ENCODE measurements at places on chromosomes 7 and 10.
A peak's percentile ranks its signal among the peaks of the same experiment; 100 is the strongest.

- DNase-seq: peak; percentile 30
Observed at GRCh38 chr10:129888784-129889616, 75.1 kb downstream of the EBF3 start.

- DNase-seq: no peak
Observed at GRCh38 chr7:50216626-50217025, 87.9 kb upstream of the IKZF1 start.

DNA sequence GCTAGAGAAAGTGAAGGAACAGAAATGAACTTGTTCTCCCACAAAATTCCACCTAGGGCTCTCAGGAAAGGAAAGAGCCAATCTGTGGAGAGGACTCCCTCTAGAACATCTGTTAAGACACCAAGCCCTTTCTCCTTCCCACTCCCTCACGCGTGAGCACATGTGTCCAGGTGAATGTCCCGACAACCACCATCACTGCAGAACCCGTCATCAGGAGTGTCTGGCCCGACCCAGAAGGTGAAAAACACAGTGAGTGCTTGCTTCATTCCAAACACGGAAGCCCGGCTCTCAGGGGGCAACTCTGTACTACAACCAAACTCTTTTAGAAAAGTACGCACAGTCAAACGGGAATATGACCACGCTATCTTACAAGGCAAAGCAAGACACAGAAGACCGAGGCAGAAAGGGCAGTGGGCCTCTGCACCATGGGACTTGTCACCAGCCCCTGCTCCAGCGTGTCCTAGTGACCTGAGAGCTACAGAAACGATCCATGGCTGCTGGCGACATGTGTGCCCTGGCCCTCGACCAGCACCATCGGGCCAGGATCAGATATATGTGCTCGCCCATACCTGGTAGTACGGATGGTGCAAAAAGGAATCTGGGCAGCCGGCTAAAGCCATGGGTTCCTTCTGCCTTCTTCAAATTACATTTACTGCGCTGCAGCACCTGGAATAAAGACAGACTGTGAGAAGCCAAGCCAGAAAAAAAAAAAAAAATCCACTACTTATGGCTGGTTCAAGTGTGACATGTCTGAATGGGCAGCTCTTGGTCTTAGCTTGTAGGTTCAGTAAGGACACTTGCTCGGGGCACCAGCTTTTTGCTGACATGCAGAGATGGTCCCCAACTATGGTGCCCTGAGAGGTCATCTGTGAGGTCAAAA lies 50.8 kb downstream of the GRB10 start:
- no peak for DNase-seq

- no peak for DNase-seq
Observed at GRCh38 chr10:8321990-8322389, 267.5 kb downstream of the GATA3 start.

- DNase-seq: no peak
Observed at GRCh38 chr7:55132890-55133551, 114.2 kb downstream of the EGFR start.

- DNase-seq: no peak
Observed at GRCh38 chr10:104804880-104805279, 163.8 kb downstream of the SORCS3 start.

DNA sequence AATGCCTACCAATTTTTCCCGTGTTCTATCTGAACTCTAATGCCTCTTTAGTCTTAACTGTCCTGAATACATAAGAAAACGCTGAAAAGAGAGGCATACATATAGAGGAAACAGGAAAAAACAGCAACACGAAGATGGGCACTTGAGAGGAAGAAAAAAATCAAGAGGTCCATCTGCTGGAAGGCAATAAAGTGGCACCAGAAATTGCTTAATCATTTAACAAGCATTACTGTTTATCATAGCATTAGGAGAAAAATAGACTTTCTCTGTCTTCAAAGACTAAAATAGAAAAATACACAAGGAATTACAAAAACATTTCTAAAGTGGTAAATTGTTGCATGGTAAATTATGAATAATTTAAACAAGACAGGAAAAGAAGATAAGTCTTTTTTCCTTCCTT lies 35.0 kb downstream of the NSUN6 start:
- DNase-seq: no peak

DNA sequence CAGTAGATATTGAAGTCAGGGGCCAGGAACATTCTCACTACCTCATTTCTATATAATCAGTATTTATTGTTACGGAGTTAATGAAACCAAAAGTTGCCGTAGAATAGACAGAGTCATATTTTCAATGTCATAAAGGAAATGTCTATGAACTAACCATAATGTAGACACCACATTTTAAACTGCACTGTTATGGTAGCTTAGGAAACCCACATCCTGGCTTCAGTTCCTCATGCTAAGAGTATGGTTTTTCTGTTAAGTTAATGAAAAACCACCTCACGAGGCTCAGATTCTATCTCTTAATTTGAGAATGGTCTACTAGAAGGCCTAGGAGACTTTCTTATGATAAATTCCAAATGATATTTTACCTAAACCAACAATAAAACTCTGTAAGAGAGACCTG lies 166.5 kb downstream of the TMEM26 start:
- no peak for DNase-seq

- DNase-seq: no peak
Observed at GRCh38 chr10:62083412-62084267, 182.1 kb downstream of the ARID5B start.

DNA sequence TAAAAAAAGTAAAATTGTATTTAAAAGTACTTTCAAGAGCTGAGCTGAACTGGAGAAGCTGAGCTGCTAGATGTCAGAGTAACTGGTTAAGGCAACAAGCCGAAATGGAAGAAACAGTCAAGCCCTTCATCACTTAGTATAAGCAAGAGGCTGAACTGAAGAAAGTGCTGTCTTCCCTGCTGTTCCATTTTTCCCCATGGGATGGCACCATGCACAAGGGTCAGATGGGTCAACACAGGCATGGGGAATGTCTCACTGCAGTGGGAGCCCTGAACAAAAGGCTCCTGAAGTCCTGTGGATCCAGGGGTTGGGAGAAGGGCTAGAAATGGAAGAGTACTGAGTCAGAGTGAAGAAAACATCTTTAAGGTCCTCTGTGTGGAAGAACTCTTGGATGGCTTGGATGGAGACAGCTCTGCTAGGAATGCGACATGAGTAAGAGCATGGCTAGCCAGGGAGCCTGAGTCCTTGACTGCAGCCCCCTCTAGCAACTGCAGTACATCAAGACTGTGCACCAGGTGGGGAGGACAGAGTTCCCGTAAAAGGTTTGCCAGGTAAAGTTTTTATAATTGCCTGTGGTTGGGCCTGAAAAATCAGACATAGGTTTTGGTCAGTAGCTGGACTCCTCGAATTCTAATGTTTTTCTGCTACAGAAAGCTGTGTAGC lies 348.3 kb downstream of the GPR158 start:
- no peak for DNase-seq

- no peak for DNase-seq
Observed at GRCh38 chr10:102020938-102021337, 35.0 kb downstream of the ARMH3 start.

GRCh38 chr7:64433590-64433989 lies 119.8 kb downstream of the ZNF736 start:
- no peak for DNase-seq

DNA sequence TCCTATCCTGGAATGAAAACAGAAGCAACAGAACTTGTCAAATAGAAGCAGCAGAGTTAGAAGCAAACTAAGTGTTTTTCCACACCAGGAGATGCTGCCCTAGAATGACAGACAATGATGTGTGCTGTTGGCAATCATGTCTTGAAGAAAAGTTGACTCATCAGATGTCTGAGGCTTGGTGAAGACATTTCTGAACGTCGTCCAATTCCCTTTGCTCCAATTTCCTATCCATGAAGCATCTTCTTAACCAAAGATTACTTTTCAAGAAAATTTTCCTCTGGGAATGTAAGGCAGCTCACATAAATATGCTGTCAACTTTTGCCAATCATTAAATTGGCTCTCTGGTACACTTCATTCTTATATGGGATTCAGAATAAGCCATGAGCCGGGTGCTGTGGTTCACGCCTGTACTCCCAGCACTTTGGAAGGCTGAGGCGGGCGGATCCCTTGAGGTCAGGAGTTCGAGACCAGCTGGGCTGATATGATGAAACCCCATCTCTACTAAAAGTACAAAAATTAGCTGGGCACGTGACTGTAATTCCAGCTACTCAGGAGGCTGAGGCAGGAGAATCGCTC lies 34.6 kb downstream of the MALSU1 start:
- DNase-seq: no peak

DNA sequence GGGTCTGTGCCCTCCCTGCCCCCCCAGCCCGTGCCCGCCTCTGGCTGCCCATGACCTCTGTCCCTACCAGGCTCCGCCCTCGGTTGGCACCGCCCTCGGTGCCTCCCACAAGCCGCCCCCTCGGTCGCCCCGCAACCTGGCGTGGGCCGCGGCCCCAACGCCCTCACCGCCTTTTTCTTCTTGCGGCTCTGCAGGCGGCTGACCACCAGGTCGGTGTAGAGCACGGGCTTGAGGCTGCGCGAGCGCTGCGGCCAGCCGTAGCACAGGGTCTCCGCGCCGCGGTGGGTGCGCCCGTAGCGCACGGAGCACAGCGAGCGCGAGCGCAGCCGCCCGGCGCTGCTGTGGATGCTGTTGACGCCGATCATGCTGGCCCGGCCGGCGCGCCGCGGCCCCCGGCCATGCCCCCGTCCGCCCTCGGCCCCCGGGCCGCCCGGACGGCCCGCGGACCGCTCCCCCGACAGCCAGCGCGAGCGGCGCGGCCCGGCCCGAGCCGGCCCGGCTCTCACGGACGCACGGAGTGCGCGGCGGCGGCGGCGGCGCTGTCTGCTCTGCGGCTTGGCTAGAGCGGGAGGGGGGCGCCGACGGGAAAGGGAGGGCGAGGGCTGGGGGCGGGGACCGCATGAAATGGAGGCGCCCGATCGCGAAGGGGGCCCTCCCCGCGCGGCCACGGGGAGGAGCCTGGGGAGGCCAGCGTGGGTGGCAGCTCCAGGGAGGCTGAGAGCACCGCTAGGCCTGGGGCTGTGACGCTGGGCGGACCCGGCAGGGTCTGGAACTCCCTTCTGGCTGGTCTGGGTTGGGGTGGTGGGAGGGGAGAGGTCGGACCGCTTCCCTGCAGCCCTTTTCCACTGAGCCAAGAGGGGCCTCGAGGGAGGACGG lies 9.6 kb downstream of the PSD start:
- peak; percentile 75 for DNase-seq

DNA sequence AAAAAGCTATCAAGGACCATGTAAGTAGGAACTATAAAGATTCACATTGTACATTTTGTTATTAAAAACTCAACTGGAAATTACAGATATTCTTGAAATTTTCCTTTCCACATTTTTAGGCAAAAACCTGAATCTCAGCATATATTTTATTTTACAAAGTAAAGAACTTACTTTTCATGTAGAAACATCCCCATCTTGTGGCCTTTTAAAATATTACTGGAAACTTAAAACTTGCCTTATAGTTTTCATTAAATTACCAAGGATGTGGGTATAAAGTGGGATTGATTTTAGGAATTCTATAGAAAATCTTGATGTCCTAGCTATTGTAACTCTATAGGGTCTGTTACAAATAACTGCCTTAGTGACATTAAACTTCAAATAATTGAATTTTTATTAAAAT lies 10.6 kb downstream of the DBF4 start:
- DNase-seq: no peak

GRCh38 chr7:55314967-55315366 lies 50.2 kb upstream of the LANCL2 start:
- no peak for DNase-seq

- DNase-seq: no peak
Observed at GRCh38 chr7:28625432-28625831, 213.1 kb downstream of the CREB5 start.

- DNase-seq: no peak
Observed at GRCh38 chr7:90705391-90706071, 109.4 kb downstream of the CDK14 start.

DNA sequence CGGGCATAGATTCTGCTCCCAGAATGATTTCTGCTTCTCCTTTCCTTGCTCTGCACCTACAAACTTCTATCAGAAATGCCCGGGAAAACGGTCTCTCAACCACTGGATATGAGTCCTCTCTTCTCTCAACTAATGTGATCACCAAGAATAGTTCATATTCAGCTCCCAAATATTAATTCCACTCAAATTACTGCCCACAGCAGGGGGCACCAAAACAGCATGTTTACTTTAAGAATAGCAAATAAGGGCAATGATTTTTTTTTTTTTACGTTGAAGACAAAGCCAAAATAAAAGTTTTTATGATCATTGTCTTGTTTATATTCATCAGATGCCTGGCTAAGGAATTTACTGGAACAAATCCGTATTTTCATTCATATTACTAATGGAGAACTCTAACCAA lies 94.9 kb upstream of the PRSS1 start:
- no peak for DNase-seq

DNA sequence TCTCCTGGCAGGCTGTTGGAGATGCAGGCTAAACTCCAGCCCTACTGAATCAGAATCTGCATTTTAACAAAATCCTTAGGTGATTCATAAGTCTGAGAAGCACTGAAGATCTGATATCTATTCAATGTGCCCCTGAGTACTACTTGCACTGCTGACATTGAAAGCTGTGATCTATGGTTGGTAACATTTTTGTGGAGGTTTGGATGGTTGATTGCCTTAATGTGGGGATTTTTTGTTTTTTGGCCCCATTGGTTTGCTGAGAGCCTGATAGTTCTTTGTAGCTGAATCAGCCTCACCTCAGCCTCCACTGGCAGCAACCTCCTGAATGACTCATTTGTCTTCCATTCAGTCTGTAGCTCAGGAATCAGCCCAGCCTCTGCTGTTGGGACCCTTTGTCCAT lies 14.7 kb upstream of the LRRN3 start:
- DNase-seq: peak; percentile 18

- DNase-seq: no peak
Observed at GRCh38 chr7:106537119-106537518, 123.8 kb downstream of the CCDC71L start.

- DNase-seq: no peak
Observed at GRCh38 chr10:109487691-109488090, 435.6 kb downstream of the XPNPEP1 start.

DNA sequence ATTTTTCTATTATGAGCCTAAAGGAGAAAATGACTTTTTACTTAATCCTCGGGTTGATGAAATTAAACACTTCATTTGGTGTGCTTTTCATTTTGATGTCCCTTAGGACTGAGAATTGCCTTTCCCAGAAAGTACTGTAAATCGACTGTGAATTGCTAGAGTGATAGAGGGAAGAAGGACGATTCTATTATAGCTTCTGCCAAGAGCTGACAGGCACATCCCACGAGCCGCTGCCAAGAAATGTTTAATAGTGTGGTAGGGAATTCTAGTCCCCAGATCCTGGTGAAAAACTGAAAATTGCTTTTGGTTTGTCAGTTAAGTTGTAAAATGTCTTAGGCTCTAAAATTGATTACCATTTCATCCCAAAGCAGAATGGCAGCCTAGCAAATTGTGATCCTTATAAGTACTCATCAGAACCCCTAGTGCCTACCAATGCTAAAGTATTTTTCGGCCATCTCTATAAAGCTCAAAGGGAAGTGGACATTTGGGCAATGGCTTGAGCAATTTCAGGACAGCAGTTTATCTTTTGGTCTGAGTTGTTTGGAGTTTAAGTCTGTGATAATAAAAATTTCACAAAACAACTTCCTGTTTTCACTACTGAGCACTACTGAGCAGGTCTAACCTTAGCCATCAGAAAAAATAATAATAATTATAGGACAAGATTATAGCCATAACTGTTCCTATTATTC lies 44.6 kb upstream of the HYCC1 start:
- no peak for DNase-seq

GRCh38 chr7:26011039-26011696 lies 140.8 kb upstream of the NFE2L3 start:
- DNase-seq: no peak

GRCh38 chr7:2425749-2426148 lies 22.3 kb downstream of the CHST12 start:
- DNase-seq: no peak

Data from stimulated activated CD8-positive, alpha-beta memory T cell treated with anti-CD3 and anti-CD28 coated beads, Interleukin-4, amount 100 ng/mL, for 24 hours (primary cell).